Activated CD4-positive, CD25-positive, alpha-beta regulatory T cell treated with anti-CD3 and anti-CD28 coated beads, Interleukin-2, amount 50 U/mL, for 16 hours (primary cell): ENCODE measurements at places on chromosomes 4 and X.

GRCh38 chr4:1981251-1982058 lies 27.3 kb downstream of the NELFA start:
- no peak for DNase-seq

GRCh38 chr4:73735231-73735630 lies 5.1 kb upstream of the CXCL8 start:
- no peak for DNase-seq

DNA sequence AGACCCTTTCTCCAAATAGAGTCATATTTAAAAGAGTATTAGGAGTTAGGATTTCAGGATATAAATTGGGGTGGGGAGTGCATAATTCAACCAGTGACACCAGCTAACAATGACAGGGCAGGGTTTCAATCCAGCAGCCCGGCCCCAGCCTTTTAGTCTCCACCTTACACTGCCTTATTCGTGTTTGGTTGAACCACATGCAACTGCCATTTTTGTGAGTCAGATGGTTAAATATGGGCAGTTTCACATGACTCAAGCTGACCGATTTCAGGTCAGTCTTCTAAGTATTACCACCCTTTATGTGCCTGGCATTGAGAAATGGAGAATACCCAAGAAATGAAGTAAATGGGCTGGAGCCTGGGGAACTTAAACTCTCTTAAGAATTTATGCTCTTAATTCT lies 102.8 kb downstream of the STOX2 start:
- DNase-seq: no peak

GRCh38 chr4:19743115-19743638 lies 508.5 kb upstream of the SLIT2 start:
- no peak for DNase-seq

- DNase-seq: no peak
Observed at GRCh38 chr4:133565379-133565778, 416.3 kb downstream of the PCDH10 start.

- no peak for DNase-seq
Observed at GRCh38 chr4:137521053-137521452, 11.2 kb downstream of the PCDH18 start.
